ENCODE measurements at places on chromosomes 1 and 21.

DNA sequence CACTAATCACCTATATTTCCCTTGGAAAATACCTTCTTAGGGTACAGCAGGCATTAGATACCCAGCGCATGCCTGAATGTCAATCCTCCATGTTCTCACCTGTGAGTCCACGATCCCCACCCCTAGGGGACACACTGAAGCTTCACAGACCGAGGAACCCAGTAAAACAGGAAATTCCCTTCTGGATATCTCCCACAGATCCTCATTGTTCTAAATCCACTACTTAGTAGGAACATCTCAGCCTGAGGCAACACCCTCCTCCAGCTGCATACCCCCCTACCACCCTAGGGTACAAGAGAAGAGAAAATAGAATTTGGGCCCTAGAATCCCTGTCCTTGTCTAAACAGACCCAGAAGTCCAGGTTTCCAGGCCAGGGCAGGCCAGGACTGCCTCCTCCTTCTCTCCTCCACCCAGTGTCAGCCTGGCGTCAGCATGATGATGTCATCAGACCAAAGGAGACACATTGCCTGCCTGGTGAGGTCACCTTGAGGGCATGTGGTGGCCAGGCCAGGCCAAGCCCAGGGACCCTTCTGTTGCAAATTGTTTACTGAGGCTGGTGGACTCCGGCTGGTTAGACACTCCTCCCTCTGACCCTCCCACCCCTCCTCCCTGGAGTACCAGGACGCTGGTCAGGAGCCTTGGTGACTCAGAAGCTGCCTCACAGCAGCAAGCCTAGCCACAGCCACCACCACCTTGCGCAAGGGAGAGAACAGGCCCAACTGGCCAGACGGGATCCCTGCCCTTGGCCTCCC, 6.2 kb downstream of the NECTIN4 start:
- peak; percentile 77 for DNase-seq

GRCh38 chr21:37762606-37763005, 153.7 kb downstream of the KCNJ6 start:
- DNase-seq: no peak

DNA sequence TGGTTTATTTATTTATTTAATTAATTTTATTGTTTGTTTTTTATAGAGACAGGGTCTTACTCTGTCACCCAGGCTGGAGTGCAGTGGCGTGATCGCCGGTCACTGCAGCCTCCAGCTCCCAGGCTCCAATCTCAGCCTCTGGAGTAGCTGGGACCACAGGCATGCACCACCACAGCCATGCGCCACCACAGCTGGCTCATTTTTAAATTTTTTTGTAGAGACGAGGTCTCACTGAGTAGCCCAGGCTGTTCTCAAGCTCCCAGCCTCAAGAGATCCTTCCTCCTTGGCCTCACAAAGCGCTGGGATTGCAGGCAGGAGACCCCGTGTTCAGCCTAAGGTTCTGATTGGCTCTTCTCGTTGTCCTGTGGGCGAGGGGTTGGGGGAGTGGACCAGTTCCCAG, 22.1 kb downstream of the UMODL1 start:
- DNase-seq: no peak

DNA sequence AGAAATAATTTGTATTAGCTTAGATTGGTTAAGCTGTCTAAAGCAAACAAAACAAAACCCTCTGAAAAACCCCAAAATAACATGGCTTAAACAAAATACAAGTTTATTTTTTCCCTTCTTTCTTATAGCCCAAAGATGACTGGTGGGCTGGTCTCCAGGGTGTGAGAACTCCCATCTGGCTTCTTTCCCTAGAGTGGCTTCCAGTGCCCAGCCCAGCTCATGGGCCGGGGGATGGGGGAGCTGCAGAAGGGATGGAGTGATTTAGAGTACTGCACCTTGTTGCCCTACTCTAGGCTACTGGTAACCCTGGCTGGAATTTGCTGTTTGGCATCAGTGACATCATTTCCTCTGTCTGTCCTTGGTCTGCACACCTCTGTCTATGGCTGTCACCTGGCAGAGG, 223.0 kb downstream of the PBX1 start:
- no peak for DNase-seq

- no peak for DNase-seq
These were observed 4.5 kb upstream of the PRAMEF12 start for GRCh38 chr1:12769031-12769430.

DNA sequence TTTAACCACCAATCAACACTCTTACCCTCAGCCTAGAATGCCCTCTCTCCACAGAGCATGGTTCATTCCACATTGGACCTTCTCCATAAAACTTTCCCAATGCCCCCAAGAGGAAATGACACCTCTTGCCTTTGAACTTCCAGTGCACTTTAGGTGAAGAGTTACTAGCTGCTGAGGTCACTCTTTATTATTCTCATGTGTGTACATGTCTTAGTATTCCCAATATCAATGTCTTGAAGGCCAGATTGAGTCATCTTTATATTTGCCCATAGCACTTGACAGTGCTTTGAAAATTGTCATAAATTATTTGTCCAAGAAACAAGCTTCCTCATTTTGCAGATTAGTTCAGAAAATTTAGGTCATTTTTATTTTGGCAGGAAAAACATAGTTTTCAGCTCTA, 8.1 kb upstream of the DNASE2B start:
- DNase-seq: no peak

DNA sequence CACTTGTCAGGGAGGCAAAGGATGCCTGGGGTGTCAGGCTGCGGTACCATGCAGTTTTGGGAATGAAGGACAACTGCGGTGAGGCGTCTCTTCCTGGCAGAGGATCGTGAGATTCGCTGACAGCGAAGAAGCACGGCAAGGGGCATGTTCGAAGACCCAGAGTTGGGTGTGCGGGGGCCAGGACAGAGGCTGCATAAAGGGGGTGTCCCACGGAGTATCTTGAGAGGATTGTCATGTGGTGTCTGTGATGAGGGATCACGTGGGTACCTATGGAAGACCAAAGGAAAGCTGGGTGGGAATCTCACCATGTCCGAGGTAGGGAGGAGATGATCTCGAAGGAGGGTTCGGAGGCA, 372 bp downstream of the SLC25A44 start:
- peak; percentile 42 for DNase-seq

GRCh38 chr1:187146388-187146787, 317.6 kb downstream of the PLA2G4A start:
- no peak for DNase-seq

GRCh38 chr1:118294875-118295642, 110.0 kb upstream of the SPAG17 start:
- no peak for DNase-seq

GRCh38 chr1:183834568-183834967, 29.6 kb downstream of the RGL1 start:
- no peak for DNase-seq

GRCh38 chr1:82284213-82284612, 483.5 kb downstream of the ADGRL2 start:
- no peak for DNase-seq

DNA sequence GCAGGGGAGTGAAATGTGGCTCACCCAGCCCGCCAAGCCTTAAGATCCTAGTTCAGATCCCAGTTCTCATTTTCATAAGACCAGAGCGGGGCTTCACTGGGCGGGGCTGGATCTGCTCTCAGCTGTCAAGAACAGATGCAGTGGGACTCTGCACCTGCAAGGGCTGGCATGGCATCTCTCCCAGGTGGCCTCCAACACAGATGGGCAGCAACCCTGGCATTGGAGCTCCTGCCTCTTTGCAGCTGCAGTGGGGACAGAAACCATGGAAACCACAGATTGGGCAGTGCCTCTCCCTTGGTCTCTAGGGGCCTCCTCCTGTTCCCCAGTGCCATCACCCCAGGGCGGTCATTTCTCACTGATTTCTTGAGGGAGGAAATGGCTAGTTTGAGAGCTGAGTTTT, 267.7 kb downstream of the PRDM2 start:
- no peak for DNase-seq

DNA sequence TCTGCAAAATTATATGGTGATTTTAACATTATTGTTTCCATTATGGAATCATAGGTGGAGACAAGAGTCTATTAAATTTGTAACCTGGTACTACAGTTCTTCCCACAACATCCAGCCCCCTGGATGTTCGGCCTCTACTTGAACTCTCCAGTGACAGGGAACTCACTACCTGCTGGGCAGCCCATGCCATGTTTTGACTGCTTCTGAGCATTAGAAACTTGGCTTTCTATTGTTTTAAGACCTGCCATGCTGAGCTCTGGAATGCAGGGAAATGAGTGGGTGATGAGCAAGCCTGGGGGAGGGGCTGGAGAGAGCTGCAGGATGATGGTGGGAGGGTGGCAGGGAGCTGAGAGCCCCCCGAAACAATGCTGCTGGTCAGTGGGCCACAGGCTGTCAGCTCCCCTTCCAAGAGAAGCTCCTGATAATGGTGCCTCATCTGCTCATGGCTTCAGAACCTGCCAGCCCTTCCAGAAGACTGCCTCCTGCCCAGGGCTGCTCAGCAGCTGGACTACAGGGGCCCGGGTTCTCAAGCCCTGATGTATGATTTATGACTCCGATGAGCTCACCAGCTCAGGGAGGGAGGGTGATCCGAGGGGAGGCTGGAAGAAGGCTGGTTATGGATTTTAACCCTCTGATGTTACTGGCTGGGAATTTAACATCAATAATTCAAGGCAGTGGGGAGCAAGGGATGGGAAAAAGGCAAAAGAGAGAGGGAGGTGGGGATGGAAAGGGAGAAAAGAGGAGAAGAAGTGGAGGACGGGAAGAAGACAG, 205.0 kb downstream of the HIVEP3 start:
- DNase-seq: peak; percentile 88

- no peak for DNase-seq
These were observed 7.9 kb downstream of the H6PD start for GRCh38 chr1:9242338-9242969.

DNA sequence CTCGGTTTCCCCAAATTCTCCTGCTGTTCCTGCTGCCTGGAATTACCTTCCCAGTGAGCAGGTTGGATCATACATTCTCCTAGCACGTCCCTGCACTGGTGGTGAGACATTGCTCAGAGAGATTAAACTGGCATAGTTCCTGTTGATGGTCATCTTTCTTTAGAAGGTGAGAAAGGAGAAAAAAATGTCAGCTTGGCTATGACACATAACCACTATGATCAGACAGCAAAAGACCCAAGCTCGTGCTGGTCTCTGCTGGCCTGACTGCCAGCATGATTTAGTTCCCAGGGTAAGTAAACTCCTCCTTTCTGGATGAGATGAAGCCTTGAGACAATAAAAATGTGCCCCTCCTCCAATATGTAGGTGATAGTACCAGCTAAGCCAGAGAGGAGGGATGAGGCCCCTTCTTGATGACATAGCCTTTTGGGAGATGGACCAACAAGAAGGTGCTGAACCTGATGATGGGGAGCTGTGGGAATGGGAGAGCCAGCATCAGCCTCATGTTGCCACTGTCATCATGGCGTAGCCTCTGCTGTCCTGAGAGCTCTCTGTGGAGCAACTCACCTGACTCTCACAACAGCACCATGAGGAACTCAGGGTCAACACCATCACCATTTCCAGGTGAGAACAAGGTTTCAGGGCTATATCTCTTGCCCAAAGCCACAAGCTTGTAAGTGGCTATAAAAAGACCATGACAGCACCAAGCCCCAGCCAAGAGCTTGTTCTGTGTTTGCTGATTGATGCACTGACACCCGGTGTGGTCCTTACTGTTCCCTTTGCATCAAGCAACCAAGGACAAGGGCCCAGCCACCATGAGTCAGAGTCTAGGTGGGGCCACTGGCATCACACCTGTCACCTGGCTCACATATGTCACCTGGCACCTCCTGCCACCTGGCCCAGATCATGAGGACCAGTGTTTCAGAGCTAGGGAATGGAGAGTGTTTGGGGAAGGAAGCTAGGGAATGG, 200.0 kb downstream of the MATN1 start:
- no peak for DNase-seq

DNA sequence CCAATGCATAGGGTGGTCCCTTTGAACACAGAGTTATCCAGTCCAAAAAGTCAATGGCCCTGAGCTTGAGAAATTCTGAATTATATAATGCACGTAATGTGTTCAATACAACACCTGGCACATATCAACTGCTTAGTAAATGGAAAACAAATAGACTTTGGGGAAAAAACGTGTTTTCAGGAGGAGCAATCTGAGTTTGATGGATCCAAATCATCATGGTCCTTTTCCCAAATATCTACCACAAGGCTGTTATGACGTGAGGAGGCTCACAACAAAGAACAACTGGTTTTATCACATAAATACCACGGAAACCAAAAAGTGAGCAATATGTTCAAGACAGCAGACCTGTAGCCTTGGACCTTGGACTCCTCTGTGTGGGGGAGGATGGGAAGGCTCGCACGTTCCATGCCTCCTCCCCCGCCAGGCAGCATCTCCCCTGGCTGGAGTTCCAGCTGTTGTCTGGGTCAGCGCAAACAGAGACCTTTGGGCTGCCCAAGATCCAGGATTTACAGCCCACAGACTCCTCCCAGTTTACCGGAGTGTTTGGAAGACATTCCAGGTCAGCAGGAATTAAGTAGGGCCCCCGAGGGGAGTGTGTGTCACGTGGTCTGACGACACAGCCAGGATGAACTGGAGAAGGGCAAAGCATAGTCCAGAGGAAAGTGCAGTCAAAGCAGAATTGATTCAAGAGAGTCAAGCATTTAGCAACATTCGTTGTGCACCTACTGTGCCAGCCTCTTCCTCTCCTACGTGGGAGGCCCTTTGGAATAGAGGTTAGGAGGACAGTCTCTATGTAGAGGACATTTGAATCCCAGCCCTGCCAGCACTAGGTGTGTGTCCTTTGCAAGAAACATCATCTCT, 32.2 kb upstream of the MED18 start:
- no peak for DNase-seq

DNA sequence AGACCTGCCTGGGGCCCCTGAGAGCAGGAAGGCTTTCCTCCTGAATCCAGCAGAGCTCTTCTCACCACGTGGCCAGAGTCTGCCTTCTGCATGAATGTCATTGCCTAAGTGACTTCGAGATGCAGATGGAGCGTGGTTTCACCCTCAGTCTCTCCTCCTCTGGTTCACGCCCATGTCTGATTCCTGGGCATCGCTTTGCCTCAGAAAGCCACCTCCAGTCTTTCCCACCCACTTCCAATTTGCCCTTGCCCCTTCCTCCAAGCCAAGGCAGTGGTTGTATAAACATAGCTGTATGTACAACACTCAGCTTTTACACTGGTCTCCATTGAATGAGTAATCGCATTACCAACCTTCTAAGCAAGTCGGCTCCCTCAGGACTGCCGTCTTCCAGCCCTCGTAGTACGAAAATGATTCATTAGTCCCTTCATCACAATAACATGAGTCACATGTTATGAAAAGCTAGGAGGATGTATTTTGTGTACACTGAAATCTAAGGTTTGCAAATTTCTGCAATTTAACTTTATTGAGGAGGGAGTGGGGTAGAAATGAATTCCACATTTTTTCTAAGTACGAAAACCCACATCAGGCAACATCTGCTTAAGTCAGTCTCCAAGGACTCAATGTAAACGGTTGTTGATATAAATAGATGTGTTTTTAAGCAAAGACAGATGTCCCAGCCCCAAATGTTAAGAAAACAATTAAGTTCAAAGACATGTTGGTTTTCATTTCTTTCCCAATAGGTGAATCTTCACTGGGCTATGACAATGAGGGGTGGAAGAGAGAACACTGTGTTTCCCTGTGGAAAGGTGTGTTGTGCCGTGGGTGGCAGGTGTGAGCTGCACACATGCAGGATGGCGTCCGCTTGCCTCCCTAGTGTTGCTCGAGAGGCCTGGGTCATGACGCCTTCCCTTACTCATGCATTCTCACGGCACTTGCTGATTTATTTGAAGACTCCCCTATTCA, 32.3 kb upstream of the ETS2 start:
- peak; percentile 93 for DNase-seq
